ENCODE measurements at places on chromosomes 13 and 19. TPM values are rescaled to one million over a fixed set of nuclear protein-coding genes. Genes with fewer than 3 reads are reported as not detected.

DNA sequence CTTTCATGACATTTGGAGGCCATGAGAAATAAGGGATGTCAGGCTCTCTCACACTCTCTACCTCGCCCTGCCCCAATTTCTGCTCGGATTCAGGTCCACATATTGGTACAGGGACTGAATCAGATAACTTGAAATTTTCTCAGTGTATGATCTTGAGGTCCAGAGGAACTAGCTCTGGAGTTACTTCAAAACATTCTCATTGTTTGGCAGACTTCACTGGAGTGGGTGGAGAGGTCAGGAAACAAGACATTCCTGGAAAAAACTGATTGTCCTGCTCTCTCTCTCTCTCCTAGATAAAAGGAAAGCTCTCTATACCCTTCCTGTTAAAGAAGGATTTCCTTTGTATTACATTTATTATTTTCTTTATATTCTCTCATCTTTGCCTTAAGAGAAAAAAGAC lies 428.1 kb upstream of the DACH1 start:
- no peak for DNase-seq

DNA sequence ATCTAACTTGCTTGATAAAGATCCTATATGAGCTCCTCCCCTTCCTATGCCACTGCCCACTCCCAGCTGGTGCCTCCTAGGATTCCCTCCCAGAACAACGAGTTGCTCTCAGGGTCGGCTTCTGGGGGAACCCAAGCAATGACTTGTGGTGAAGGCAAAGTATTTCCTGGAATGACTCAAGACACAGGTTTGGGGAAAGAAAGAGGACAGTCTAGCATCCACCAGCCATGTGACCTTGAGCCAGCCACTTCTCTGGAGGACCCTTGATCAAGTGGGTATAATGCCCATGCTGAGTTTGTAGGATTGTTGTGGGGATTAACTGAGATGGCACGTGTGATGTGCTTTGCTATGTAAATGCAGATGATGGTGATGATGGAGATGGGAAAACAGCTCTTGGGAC lies 33.0 kb downstream of the MBD3L2B start:
- no peak for DNase-seq

DNA sequence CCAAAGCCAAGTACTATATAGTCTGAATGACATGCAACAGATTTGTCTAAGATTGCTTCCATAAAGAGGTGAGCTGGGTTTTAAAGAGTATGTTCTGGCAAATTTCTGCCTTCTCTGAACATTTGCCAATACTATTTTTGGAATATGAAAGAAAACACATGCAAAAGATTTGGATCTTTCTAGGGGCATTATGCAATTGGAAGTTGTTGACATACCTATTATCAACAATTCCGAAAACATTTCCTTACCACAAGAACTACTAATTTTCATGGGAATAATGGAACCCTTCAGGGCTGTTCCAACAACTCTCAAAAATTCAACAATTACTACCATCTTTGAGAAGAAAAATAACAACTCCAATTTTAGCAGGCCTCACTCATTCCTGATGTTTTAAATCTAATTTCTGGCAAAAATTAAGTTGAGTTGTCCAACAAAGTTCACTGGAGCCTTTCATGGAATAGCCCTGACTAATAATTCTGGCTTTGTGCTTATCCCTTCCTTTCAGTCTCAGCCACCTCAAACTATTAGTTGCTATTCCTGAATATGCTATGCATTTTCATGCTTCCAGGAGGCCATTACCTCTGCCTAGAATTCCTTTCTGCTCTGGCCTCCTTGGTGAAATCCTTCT lies 250.0 kb downstream of the RGCC start:
- no peak for DNase-seq

GRCh38 chr19:33110137-33110910 lies 21.6 kb upstream of the WDR88 start:
- DNase-seq: no peak

DNA sequence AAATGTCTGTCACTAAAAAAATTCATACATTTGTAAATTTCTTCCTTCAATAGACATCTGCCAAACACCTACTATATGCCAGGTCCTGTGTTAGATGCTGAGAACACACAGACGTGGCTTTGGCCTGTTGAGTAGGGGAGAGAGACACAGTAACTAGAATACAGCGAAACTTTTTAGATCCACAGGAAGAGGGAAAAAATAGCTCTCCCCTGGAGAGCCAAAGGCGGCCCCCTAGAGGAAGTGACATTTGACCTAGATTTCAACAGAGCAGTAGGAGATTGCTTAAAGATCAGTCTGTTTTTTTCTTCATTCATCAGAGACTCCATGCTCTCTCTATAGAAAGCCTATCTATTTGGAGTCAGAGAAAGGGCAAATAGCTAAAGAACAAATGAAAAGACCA lies 11.3 kb downstream of the LCP1 start:
- no peak for DNase-seq

DNA sequence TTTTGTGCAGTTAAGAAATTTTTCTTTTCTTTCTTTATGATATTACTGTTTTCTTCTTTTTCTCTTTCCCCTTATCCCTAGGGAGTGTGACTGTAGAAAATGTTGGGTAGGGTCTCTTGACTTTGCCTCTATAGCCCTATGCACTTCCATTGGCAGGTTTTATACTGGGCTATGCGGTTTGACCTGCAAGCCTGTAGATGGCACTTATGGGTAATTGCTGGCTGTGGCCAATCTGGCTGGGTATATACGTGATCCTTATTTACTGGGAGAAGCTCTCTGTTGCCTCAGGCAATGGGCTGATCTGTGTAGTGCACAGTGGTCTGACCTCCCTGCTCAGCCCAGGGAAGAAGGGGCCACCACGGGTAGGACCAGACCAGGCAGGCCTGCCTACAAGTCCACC lies 78.8 kb downstream of the RAP2A start:
- DNase-seq: no peak

GRCh38 chr19:29966588-29967249 lies 24.7 kb downstream of the URI1 start:
- no peak for DNase-seq

- no peak for DNase-seq
Measured at GRCh38 chr13:112634102-112634501, 46.1 kb upstream of the TUBGCP3 start.

DNA sequence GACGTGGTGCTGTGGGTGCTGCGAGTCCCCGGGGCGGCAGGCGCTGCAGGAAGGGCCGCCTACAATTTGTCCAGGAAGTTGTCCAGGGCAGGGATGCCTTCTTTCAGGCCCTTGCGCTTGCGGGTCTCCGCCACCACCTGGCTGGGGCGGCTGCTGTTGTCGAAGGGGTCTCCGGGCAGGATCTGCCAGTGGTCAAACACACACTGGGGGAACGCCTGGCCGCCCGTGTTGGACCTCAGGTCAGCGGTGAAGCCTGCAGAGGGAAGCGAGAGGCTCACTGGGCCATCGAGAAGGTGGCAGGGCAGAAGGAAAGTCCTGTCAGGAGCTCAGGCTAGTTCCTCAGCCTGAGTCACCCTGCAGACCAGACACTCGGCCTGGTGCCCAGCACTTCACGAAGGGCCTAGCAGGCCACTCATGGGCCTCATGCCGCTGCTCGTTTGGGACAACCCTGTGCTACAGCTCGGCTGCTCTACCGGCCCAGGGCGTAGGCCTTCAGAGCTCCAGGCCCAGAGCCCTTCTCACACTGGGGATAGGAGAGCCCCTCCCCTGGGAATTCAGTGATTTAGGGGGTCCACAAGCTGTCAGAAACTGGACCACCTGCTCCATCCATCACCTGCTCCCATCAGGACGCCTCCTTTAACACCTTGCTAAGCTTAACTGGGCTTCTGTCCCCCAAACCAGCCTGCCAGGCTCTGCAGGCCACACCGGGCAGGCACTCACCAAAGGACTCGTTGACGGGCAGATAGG lies 5.8 kb upstream of the DAPK3 start:
- no peak for DNase-seq

The MUC16 gene
- not detected for total RNA-seq

The HSH2D gene
- not detected for total RNA-seq

The DCLK1 gene
- total RNA-seq: 5.5 TPM

The TCF3 gene
- 135 TPM for total RNA-seq

The LILRA1 gene
- total RNA-seq: not detected

The UBL5 gene
- 237 TPM for total RNA-seq
